ENCODE measurements at places on chromosomes 12 and 14.

- no peak for DNase-seq
Observed at GRCh38 chr12:18327036-18327435, 65.7 kb downstream of the PIK3C2G start.

DNA sequence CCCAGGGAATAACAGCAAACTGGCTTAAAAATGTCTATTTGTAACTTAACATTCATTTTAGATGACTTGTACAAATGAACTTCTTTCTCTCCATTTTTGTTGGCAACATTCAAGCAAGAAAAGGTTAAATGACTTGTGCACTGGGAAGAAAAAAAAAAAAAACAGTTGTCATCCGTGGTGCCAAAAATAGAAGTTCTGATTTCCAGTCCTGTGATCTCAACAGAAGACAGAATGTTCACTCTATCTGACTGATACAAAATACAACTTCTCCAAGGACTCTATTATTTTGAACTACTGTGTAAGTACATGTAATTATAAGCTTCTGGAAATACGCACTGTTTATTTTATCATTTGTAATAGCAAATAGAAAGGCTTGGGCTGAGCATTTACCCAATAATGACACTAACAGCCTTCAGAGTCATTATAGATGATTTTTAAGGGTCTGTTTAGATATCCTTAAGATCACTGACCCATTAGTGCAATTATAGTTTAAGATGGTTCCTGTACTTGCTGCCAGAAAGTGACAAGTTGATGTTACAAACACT lies 59.9 kb downstream of the LIN7A start:
- DNase-seq, result no peak

GRCh38 chr14:96748362-96748761 lies 48.8 kb upstream of the VRK1 start:
- no peak for DNase-seq

GRCh38 chr14:42778984-42779383 lies 1172.3 kb downstream of the LRFN5 start:
- DNase-seq, result no peak

- DNase-seq, result no peak
Observed at GRCh38 chr12:39047539-39048262, 142.3 kb upstream of the CPNE8 start.

DNA sequence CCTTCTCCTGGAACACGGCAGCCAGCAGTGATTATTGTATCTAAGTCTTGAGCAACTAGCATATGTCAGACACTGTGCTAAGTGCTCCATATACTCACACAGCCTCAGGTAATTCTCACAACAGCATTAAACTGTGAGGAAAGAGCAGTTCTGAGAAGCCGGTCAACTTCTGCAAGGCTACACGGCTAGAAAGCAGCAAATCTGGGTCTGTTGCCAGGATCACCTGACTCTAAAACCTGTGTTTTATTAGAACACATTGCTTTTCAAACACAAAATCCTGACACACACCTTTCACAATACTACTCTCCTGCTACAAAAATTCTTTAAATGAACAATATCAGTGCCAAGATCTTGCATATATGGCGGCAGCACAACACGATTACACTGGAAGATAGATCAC lies 49.8 kb upstream of the CRACR2A start:
- DNase-seq, result no peak

GRCh38 chr14:34593740-34594375 lies 36.1 kb downstream of the SNX6 start:
- DNase-seq, result no peak

DNA sequence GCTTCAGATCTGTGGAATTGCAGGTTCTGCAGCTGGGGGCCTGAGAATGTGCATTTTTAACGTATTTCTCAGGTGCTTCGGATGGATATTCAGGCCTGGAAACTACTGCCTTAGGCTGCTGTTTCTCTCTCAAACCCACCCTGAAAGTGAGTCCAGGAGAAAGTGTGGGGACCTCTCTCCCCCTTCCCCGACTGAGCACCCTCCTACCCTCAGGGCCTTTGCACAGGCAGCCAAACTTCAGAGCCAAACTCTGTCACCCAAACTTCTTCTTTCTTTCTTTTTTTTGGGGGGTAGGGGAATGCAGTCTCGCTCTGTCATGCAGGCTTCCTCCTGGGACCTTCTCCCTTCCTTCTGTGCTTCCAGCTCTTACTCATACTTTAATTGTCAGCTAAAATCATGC lies 82.4 kb upstream of the FBXO21 start:
- no peak for DNase-seq

DNA sequence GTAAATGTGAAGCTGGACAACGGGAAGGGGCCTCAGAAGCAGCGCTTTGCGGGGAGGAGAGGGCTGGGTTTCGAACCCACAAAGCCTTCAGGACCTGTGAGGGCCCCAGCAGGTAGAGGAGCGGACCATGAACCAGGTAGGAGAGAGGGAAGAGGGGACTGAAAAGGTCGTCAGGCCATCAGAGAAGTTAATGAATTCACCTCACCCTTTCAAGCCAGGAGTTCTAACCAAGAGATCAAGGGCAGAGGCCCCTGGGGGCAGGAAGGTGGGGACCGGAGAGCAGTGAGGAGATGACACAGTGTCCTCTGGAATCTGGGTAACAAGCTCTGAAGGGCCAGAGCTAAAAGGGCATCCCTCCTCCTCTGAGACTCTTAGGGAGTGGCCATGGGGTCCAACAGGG lies 19.4 kb downstream of the SERPINA1 start:
- DNase-seq, result no peak

- no peak for DNase-seq
Observed at GRCh38 chr12:607541-608001, 55.7 kb downstream of the NINJ2 start.

DNA sequence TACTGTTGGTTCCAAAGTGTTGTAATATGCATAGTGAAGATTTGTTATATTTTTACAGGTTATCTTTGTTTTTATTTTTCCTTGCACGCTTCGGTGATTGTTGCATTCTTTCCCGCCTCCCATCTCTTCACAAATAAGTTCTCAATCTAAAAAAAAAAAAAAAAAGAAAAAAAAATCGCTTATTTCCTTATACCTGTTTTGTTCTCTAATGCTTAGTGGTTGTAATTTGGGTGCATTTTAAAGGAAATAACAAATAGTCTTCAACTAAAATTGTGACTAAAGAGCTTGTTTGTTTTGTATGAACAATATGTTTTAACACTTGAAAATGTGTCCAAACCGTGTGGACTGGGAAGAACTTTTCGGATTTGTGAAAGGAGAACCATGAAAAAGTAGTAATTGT lies 1.5 kb downstream of the CAND1 start:
- DNase-seq, result no peak

DNA sequence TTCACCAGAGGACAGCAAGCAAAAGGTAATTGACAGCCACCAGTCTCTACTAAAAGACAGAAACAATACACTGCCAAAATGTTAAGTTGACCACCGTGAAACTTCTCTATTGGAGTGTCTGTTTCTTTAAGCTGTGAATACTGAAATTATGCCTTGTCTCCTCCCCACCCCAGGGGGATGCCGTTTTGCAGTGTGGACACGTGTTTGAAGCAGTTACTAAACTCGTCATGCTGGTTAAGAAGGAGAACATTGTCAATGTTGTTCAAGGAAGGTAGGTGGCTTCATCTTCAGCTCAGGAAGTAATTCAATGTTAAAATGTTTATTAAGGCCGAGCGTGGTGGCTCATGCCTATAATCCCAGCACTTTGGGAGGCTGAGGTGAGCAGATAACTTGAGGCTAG lies 32.8 kb downstream of the KCTD10 start:
- no peak for DNase-seq

GRCh38 chr12:120359128-120359527 lies 9.8 kb downstream of the MSI1 start:
- no peak for DNase-seq

DNA sequence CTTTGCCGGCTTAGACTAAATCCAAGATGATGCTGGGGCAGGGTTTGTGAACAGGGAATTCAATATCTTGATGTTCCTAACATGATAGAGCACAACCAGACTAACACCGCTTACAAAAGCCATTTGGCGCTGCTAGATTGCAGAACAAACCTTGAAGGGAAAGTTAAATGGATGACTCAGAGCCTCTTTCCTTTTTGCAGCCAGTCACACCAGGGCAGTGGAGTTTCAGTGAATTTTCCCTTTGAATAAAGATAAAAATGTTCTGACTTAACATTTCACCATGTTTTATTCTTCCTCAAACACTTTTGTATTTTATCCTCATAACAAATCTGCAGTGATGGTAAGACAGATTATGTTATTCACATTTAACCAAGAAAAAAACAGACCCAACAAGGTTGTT lies 47.3 kb downstream of the PDE6H start:
- DNase-seq, result no peak

Measured in activated CD4-positive, alpha-beta T cell treated with anti-CD3 and anti-CD28 coated beads for 24 hours (primary cell).